ENCODE measurements at places on chromosomes 5 and 9. TPM values are rescaled to one million over a fixed set of nuclear protein-coding genes. Genes with fewer than 3 reads are reported as not detected.

DNA sequence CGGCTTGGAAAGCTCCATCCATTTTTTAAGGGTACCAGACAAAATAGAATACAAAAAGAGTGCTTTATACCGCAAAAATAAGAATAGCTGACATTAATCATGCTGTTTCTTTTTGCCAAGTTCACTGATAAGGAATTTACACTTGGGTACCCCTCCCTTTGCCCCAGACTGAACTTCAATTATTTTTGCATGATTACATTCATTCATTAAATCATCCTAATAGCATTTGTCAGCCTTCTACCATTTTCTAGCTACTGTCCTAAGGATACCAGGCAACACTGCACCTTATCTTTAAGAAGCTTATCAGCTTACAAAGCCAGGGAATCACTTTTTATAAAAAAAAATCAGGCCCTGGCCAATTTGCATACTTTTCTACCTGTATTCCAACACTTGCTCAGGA is 48.4 kb downstream of the YIPF5 start:
- DNase-seq: no peak

- DNase-seq: no peak
Observed at GRCh38 chr9:134962973-134963364, 45.3 kb upstream of the FCN1 start.

DNA sequence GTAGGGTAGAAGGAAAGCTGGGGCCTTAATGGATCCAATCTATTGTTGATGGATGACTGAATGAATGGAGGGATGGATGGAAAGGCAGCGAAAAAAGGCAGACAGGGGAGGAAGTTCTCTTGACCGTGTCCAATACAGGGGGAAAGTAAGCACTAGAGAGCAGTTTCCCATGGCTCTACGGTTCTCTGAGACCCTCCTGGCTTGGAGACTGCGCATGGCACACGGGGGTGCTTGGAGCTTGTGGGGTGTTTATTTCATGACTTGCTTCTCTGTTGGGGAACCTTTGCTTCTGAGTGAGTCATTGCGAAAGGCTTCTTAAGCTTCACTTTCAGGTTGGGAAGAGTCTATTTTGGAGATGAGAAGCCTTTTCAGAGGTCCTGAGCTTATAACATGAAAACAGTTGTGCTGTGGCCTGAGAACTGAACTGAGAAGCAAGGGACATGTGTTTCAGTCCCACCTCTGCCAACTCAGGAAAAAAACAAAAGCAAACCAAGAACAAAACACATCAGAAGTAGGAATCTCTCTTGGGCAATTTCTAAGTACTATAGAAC is 12.8 kb upstream of the TEX48 start:
- no peak for DNase-seq

GRCh38 chr9:100357501-100357900 is 4.8 kb upstream of the TEX10 start:
- no peak for DNase-seq

The DIAPH1 gene
- 17.8 TPM for total RNA-seq

All from adrenal gland (tissue), 19 donors.